ENCODE measurements at places on chromosomes 5 and 9. TPM values are rescaled to one million over a fixed set of nuclear protein-coding genes. Genes with fewer than 3 reads are reported as not detected.

The IL12B gene
- total RNA-seq, result not detected

The CDH6 gene
- total RNA-seq, result 4.7 TPM

The ALDOB gene
- 0.23 TPM for total RNA-seq

The FOXD1 gene
- total RNA-seq, result 23.4 TPM

The STPG3 gene
- not detected for total RNA-seq

The PROB1 gene
- total RNA-seq, result 10.4 TPM

The HDHD3 gene
- 26.0 TPM for total RNA-seq

The TMEM215 gene
- not detected for total RNA-seq

The CLIC3 gene
- 1.4 TPM for total RNA-seq

The ENTPD8 gene
- not detected for total RNA-seq

GRCh38 chr5:9168791-9169556 lies 376.9 kb downstream of the SEMA5A start:
- DNase-seq, result no peak

DNA sequence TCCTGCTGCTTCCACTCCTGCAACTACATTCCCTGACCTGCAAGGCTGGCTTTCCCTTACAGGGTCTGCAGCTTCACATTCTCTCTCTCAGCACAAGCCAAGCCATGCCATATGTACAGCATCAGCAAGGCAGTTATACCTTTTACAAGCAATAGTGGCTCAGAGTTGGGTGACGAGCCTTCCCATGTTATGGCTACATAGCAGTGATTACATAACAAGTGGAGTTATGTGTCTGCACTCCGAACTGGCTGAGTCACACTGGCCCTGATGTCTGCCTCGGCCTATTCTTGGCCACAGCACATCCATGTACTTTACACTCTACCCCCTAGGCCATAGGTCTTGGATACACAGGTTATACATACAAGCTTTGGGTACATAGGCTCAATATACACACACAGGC lies 52.0 kb upstream of the SNCAIP start:
- DNase-seq, result no peak

- no peak for DNase-seq
These were observed 32.0 kb upstream of the GTF2H2C start for GRCh38 chr5:69528035-69528434.

DNA sequence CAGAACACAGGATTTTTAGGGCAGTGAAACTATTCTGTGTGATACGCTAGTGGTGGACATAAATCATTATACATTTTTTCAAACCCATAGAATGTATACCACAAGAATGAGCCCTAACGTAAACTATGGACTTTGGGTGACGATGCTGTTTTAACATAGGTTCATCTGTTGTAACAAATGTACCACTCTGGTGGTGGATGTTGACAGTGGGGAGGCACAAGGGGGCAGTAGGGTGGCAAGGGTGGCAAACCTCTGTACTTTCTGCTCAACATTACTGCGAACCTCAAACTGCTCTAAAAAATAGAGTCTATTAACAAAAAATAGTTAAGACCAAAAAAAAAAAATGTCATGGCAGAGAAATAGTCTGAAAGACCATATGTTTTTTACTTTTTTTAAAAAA lies 9.1 kb upstream of the MVB12B start:
- DNase-seq, result no peak

DNA sequence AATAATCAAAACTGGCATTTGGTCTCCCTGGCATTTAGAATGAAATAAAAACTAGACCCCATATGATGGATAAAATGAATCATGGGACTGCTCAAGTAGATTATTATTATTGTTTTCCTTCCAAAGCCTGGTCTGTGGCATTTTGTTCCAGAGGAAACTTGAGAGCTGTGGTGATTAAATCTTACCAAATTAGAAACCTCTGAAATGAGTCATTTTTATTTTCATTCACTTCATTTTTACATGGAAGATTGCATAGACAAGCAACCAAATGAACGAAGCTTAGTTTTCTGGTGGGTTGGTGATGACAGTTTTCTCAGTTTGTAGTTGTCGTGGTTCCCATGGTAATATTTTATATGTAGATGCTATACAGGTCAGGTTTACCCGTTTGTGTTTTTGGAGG lies 23.4 kb downstream of the PAM start:
- DNase-seq, result no peak

GRCh38 chr5:23977997-23978396 lies 470.6 kb downstream of the PRDM9 start:
- DNase-seq, result no peak

GRCh38 chr5:119379096-119379495 lies 23.3 kb downstream of the TNFAIP8 start:
- no peak for DNase-seq

- DNase-seq, result no peak
These were observed 145.1 kb downstream of the MARCHF11 start for GRCh38 chr5:16034319-16035001.

- DNase-seq, result no peak
These were observed 37.9 kb downstream of the CYFIP2 start for GRCh38 chr5:157303667-157304327.

DNA sequence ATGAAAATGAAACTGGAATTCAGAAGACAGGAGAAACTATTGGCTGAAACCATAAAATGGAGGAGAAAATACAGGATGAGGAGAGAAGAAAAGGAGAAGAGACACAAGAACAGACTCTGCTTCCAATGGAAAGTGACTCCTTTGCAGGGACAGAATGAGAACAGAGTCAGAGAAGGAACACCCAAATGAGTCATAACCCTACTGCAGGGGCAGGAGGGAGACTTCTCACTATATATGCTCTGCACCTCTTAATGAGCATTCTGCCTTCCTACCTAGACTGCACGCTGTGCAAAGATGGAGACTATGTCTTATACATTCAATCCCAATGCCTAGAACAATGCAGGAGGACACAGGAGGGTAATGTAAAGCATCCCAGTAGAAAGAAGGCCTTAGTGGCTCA lies 2.1 kb downstream of the SAXO1 start:
- no peak for DNase-seq

DNA sequence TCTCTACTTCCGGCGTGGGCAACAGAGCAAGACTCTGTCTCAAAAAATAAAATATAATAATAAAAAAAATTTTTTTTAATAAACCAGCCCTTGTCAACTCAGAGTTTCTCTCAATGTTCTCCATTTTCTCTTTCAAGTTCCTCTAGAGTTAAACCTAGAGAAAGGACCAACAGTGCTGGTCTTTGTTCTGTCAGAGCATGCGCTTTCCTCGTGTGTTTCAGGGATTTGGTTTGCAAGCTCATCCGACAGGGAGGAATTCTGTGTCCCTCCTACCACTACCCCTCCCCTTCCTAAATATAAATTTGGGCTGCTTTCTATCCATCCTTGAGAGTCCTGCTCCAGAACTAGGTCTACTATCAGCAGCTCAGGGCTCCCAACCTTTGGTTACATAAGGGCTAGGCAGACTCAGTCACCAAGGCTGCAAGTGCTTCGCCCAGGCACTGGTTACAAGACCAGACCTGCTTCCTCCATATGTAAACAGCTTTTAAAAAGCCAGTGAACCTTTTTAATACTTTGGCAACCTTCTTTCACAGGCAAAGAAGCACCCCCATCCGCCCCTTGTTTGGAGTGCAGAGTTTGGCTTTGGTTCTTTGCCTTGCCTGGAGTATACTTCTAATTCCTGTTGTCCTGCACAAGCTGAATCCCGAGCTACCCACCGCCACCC lies 13.5 kb downstream of the SETX start:
- no peak for DNase-seq

- peak; percentile 91 for DNase-seq
These were observed 482 bp downstream of the CD14 start for GRCh38 chr5:140632366-140633020.

- DNase-seq, result no peak
These were observed 318.4 kb downstream of the GADD45G start for GRCh38 chr9:89923174-89923573.

Measured in esophagus muscularis mucosa (tissue), 4 donors.